ENCODE measurements at places on chromosomes 3 and 15. TPM values are rescaled to one million over a fixed set of nuclear protein-coding genes. Genes with fewer than 3 reads are reported as not detected.

DNA sequence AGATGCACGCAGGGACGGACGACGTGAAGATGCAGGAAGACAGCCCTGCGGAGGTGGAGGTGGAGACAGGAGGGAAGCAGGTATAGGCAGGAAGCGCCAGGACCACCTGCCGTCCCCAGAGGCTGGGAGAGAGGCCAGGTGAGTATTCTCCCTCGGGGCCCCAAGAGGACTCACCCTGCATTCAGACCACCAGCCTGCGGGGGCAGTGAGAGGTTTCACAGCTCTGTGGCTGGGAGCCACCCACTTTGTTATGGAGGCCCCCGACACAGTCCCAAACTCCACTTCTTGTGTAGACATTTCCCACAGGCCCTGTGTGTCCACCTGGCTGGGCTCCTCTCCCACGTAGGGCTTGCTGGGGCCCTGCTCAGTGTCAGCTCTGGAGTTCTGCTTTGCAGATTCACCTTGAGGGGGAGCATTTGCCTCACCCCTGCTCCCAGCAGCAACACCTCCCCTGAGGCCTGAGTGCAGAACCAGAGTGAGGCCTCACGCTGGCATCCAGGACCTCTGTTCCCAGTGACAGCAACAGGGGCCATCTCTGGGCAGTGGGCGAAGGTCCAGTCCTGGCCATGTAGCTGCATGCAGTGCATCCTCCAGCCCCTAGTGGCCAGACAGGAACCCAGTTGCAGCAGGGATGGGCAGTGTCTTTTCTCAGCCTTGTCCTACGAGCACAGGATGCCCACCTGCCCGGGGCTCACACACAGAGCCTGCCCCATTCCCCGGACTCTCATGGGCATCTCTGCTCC lies 119.4 kb upstream of the IQSEC1 start:
- H3K36me3 ChIP-seq = no peaks in the 10 kb centered on the region
- DNase-seq = no peak
- no peak overlapping the region for H3K4me3 ChIP-seq

DNA sequence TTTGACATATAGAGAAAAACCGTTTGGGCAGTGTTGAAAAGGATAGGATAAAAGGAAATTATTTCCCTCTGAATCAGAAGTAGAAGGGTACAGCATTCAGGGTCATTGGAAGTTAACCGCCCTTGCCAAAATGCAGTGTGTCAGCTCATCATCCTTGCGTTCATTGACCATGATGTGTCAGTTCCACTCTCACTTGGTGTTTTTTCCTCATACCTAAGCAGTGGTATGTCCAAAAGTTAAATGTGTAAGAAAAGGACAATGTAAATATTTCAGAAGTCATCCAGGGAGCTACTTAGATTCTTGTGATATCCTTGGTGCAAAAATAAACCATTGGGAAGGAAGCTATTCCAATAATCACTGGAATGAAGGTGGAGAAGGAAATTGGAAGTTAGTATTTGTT lies 50.7 kb downstream of the MAP6D1 start:
- H3K36me3 ChIP-seq = peaks cover 51% of the 10 kb centered on the region
- H3K4me1 ChIP-seq = peaks cover 5% of the 10 kb centered on the region
- no peak overlapping the region for H3K4me3 ChIP-seq
- no peak for DNase-seq
- H3K27ac ChIP-seq = no peak overlapping the region
- H3K27me3 ChIP-seq = no peaks in the 10 kb centered on the region

DNA sequence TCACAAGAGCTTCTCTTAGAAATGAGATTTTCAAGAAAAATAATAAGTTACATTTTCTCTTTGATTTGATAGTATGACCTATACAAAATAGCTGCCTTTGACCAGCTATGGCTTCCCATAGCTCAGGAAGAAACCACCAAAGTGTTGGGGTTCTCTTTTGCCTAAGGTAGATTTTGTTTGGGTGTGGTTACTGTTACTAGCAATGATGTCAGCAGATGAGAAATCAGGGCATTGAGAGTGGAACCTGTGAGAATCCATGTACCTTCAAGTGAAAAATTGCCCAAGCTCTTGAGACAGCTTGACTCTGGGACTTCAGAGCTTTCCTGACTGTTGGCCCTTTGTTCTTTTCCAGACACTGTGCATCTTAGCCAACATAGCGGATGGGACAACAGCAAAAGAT lies 45.6 kb downstream of the NME9 start:
- no peak overlapping the region for H3K4me3 ChIP-seq
- H3K27ac ChIP-seq = no peak overlapping the region
- peaks cover 33% of the 10 kb centered on the region for H3K36me3 ChIP-seq
- no peaks in the 10 kb centered on the region for H3K27me3 ChIP-seq
- DNase-seq = no peak

Gene TEX264
- total RNA-seq = 74.3 TPM

Gene ALDH1A3
- 7.1 TPM for total RNA-seq

GRCh38 chr3:161322781-161323568 lies 48.3 kb downstream of the SPTSSB start:
- H3K27me3 ChIP-seq = no peaks in the 10 kb centered on the region

Gene GBE1
- total RNA-seq = 58.4 TPM

- no peak overlapping the region for H3K4me3 ChIP-seq
- H3K36me3 ChIP-seq = no peaks in the 10 kb centered on the region
- H3K27ac ChIP-seq = no peak overlapping the region
- H3K4me1 ChIP-seq = peaks cover 4% of the 10 kb centered on the region
Observed at GRCh38 chr3:16174026-16174355, 489 bp upstream of the GALNT15 start.

Gene FGD5
- total RNA-seq = 13.9 TPM

DNA sequence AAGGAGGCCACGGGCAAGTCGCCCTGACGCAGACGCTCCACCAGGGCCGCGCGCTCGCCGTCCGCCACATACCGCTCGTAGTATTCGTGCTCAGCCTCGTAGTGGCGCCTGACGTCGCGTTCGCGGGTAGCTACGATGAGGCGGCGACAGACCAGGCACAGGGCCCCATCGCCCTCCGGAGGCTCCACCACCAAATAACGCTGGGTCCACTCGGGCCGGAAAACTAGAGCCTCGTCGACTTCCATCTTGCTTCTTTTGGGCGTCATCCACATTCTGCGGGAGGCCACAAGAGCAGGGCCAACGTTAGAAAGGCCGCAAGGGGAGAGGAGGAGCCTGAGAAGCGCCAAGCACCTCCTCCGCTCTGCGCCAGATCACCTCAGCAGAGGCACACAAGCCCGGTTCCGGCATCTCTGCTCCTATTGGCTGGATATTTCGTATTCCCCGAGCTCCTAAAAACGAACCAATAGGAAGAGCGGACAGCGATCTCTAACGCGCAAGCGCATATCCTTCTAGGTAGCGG lies at the start of gene EPM2AIP1:
Gene EPM2AIP1, minus strand, starts transcription at position 326 of the 520 bp plus-strand sequence. Its CDS starts 54 bp downstream, at position 272.
- H3K27me3 ChIP-seq = no peaks in the 10 kb centered on the region
- H3K36me3 ChIP-seq = peaks cover 5% of the 10 kb centered on the region
- H3K4me1 ChIP-seq = peaks cover 48% of the 10 kb centered on the region
- peak within 1 kb of the TSS; percentile 68 for H3K4me3 ChIP-seq
- DNase-seq = peak; percentile 99

- no peaks in the 10 kb centered on the region for H3K4me1 ChIP-seq
- H3K27me3 ChIP-seq = no peaks in the 10 kb centered on the region
- H3K27ac ChIP-seq = no peak overlapping the region
- DNase-seq = no peak
- no peak overlapping the region for H3K4me3 ChIP-seq
Observed at GRCh38 chr3:78588906-78589621, 1178.7 kb downstream of the ROBO1 start.

DNA sequence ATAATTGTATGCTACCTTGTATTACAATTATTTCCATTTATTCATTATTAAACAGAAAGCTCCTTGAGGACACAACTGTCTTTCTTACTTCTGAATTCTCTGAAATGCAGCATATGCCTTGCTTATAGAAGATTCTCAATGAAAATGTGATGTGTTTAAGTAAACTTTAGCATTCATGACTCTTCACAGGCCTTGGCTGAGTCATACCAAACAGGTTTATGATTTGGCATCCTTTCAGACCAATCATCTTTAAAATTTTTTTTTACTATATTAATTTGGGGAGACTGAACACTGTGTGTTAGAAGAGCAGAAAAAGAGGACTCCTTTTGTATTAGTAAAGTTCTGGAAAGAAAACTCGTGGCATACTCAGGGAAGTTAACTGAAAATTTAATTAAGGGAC lies 6.4 kb upstream of the GALK2 start:
- H3K27me3 ChIP-seq = no peaks in the 10 kb centered on the region
- no peak overlapping the region for H3K4me3 ChIP-seq
- no peak overlapping the region for H3K27ac ChIP-seq
- DNase-seq = no peak
- no peaks in the 10 kb centered on the region for H3K4me1 ChIP-seq
- H3K36me3 ChIP-seq = no peaks in the 10 kb centered on the region

Gene ROBO1
- total RNA-seq = 8.6 TPM

DNA sequence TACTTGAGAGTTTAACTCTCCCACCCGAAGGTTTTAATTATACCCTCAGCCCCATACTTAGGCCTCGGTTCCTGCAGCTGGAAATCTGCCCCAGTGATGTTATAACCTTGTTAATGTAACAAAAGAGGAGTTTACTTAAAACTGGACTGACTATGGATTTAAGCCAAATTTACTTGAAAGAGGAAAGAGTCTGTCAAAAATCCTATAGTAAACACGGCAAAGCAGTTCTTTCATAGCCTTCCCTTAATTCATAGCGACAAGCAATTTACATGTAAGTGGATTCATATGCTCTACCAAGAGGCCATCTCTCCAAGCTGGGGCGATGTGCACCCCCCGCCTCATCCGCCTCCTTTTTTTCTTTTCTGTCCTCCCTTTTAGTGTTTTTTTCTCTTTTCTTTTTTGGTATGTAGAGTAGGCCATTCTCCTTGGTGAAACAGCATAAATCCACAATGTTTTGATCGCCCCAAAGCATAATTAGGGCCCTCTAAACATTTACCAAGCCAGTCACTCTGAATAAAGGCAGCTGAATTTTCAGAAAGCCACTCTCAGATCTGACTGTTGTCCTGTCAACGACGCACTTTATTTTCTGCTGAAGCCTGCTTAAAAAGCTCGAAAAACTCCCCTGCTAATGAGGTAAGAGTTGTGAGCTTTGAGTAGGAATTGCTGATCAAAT lies 373.1 kb upstream of the WNT5A start:
- no peak for DNase-seq
- H3K4me3 ChIP-seq = no peak overlapping the region
- H3K4me1 ChIP-seq = peaks cover 48% of the 10 kb centered on the region
- H3K27ac ChIP-seq = no peak overlapping the region

Gene SLC27A2
- 10.3 TPM for total RNA-seq

GRCh38 chr3:197397838-197398237 lies 99.4 kb upstream of the DLG1 start:
- H3K4me1 ChIP-seq = peaks cover 9% of the 10 kb centered on the region
- H3K27ac ChIP-seq = no peak overlapping the region
- no peaks in the 10 kb centered on the region for H3K36me3 ChIP-seq
- no peak overlapping the region for H3K4me3 ChIP-seq
- DNase-seq = no peak

- no peak overlapping the region for H3K4me3 ChIP-seq
Observed at GRCh38 chr3:137032465-137033120, 74.8 kb downstream of the IL20RB start.

Gene SLC51B
- not detected for total RNA-seq

Gene XRN1
- total RNA-seq = 71.7 TPM

DNA sequence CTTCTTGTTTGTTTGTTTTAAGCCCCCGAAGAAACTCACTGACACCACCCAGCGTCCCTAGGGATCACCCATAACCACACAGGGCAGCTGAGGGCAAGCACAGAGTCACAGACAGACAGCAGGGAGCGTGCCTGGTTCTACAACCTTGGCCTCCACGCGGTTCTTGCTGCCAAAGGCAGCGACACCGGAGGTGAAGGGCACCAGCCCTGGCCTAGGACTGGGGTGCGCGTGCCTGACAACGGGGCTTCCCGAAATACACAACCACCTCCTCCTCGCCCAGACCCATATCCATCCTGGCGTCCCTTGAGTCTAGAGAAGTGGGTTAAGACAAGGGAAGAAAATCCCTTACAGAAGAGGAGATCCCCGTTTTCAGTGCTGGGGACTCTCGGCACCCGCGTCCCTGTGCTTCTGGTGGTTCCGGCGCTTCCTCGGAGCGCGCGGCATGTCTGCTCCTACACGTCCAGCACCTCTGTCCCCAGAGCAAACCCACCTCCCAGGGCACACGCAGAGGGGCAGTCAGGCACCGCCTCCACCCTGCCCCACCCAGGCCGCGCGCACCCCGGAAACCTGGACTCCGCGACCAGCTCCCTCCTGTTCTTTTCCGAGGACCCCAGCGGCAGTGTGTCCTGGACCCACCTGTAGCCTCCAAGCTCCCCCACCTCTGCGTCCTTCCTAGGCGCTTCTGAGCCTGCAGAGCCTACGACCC lies 911 bp downstream of the RFTN1 start:
- H3K27me3 ChIP-seq = no peaks in the 10 kb centered on the region
- DNase-seq = peak; percentile 61
- peak overlapping the region; percentile 86 for H3K4me3 ChIP-seq

Gene GREM1
- total RNA-seq = 3.2 TPM

DNA sequence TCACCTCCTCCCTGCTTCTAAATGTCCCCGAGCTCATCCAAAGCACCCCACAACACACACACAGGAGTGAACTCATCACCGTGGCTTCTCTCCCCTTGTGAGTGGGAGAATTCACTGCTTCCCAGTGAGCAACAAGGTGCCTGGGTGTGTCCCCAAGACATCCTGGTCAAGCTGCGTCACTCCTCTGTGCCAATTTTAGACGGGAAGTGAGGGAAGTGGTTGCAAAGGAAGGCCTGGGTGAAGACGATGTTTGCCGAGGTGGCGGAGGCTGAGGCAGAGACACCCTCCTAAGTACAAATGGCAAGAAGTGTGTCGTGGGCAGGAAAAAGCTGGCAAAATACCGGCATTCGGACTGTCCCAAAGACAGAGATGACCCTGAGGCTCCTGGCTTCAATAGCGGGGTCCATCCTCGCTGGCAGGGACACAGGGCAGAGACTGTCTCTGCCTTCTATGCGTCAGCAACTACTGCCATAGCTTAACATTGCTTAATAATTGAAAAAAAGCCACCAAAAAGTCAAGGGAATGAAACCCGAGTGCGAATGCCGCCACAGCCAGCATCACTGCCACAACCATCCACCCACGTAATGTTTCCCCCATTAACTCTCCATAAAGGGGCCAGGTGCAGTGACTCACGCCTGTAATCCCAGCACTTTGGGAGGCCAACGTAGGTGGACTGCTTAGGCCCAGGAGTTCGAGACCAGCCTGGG lies 72.8 kb downstream of the VGLL4 start:
- H3K27ac ChIP-seq = peak overlapping the region; percentile 80
- H3K27me3 ChIP-seq = no peaks in the 10 kb centered on the region
- H3K4me3 ChIP-seq = no peak overlapping the region
- no peak for DNase-seq
- no peaks in the 10 kb centered on the region for H3K4me1 ChIP-seq

DNA sequence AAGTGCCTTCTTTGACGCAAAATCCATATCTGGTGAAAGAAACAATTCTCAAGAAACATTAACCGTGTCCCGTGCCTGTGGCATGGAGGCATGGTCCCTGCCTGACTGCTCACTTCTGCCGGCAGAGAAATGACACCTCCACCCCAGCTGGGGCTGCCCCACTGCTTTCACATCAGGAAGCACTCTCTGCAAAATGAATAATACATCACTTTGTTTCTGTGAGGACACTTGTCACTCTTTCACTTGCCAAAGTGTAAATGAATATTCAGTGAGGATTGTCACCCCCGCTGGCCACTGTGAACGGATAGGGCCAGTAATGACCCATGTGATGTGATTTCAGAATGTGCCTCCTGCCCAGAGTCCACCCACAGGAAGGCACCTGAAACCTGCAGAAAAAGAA lies 31.1 kb upstream of the SLC24A5 start:
- H3K27ac ChIP-seq = no peak overlapping the region
- no peak for DNase-seq
- H3K4me1 ChIP-seq = no peaks in the 10 kb centered on the region
- no peaks in the 10 kb centered on the region for H3K36me3 ChIP-seq

Gene GOLGA8J
- total RNA-seq = 3.7 TPM

Gene ATP13A4
- total RNA-seq = 229 TPM

All from thyroid gland (tissue), 4 donors.